GM06990 (cell line): ENCODE measurements at places on chromosomes 2 and 18.

GRCh38 chr2:9753276-9753600, 90.0 kb upstream of the TAF1B start:
- peak; percentile 80 for DNase-seq

- no peak for DNase-seq
Measured at GRCh38 chr2:34242763-34243123, 643.6 kb upstream of the FAM98A start.

- no peak for DNase-seq
Measured at GRCh38 chr2:237486819-237487448, at the start of gene MLPH. MLPH (plus strand) TSS chr2:237487251; CDS start chr2:237493427, 6,176 bp downstream.

GRCh38 chr2:221747289-221747972, 175.3 kb upstream of the EPHA4 start:
- peak; percentile 13 for DNase-seq

DNA sequence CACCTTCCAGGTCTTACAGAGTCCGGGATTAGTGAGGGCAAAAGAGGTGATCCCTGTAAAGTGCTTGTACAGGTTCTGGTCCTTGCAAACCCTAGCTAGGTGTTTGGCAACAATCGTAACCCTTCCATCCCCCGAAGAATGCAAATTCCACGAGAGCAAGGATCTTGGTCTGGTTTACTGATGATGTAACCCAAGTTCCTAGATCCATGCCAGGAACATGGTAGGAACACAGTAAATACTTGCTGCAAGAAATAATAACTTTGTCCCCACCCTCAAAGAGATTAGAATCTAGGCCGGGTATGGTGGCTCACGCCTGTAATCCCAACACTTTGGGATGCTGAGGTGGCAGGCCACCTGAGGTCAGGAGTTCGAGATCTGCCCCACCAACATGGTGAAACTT, 6.8 kb upstream of the NEU2 start:
- no peak for DNase-seq

- DNase-seq, result no peak
Measured at GRCh38 chr2:136136931-136137330, 19.0 kb upstream of the CXCR4 start.
